ENCODE measurements at places on chromosomes 16 and 17. TPM values are rescaled to one million over a fixed set of nuclear protein-coding genes. Genes with fewer than 3 reads are reported as not detected.

NLK gene
- 10.0 TPM for total RNA-seq

STX1B gene
- total RNA-seq: 6.1 TPM

SPATA22 gene
- not detected for total RNA-seq

CD7 gene
- 1,007 TPM for total RNA-seq

NOG gene
- total RNA-seq: 1.7 TPM

KRT20 gene
- not detected for total RNA-seq

DNA sequence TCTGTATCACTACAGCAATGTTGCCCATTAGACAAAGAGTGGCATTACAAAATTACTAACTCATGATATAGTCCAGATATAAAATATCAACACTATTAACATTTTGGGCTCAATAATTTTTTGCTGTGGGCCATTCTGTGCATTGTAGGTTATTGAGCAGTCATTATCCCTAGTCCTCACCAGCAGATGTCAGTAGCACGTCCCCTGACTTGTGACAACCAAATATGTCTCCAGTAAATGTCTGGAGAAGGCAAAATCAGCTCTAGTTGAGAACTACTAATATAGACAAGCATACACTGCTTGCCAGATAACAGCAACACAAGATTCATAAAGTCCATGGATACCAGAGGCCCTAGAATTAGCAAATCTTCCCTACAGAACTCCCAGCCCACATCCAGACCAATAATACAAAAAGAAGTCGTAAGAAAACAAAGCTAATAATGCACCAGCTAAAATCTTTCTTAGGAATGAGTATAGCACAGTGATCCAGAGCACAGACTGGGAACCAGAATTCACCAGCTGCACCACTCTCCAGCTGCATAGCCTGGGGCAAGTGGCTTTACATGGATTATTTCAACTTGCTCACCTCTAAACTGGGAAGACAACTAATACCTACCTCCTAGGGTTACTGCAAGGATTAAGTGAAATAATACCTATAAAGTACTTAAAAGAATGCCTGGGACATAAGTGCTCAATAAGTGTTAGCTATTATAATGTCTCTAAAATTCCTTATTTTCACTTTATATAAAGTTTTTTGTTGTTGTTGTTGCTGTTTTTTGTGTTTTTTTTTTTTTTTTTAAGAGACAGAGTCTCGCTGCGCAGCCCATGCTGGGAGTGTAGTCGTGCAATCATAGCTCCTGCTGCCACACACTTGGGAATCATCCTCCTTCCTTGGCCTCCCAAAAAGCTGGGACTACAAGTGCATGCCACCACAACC lies 23.7 kb downstream of the HELZ start:
- H3K4me1 ChIP-seq: peaks cover 26% of the 10 kb centered on the region
- peaks cover 11% of the 10 kb centered on the region for H3K36me3 ChIP-seq
- no peak for DNase-seq
- no peak overlapping the region for H3K27ac ChIP-seq
- no peaks in the 10 kb centered on the region for H3K27me3 ChIP-seq

GRCh38 chr17:44820631-44821212 lies 9.4 kb downstream of the GJC1 start:
- H3K36me3 ChIP-seq: no peaks in the 10 kb centered on the region
- H3K4me1 ChIP-seq: no peaks in the 10 kb centered on the region
- no peak overlapping the region for H3K4me3 ChIP-seq
- H3K27ac ChIP-seq: no peak overlapping the region

GRCh38 chr17:41909088-41909487 lies 9.7 kb downstream of the ACLY start:
- H3K27me3 ChIP-seq: no peaks in the 10 kb centered on the region
- no peak overlapping the region for H3K27ac ChIP-seq
- peaks cover 2% of the 10 kb centered on the region for H3K36me3 ChIP-seq

DNA sequence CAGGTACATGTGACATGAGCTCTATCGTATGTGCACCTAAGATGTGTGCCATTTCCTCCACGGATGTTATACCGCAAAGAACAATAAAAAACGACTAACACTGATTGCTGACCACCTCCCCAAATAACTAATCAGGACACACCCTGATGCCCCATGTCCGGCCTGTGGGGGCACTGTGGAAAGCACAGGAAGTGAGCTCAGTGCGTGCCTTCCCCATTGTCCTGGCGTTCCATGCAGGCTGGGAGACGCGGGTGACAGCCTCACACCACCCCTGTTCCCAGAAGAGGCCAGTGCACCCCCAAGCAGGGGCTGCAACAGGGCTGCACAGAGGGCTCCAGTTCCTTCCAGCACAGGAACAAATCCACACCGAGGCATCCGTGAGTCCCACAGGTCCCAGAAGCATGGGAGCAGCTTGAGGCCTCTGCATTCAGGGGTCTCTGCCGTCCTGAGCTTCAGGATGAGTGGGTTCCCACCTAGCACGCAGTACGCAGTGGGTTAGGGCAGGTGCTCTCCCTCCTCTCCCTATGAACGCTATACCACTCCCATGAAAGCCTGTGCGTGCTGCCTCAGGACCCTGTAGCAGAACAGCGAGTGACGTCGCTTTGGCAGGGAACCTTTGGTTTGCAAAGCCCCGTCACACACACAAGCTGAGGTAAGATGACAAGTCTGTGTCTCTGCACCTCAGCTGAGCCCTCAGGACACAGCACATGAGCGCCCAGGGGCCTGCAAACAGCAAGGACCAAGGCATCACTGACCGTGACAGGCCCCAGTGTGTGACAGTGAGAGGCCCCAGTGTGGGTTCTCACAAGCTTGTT lies 117.7 kb downstream of the ZNF778 start:
- H3K4me3 ChIP-seq: no peak overlapping the region
- DNase-seq: no peak
- no peaks in the 10 kb centered on the region for H3K27me3 ChIP-seq
- H3K36me3 ChIP-seq: no peaks in the 10 kb centered on the region
- peaks cover 73% of the 10 kb centered on the region for H3K4me1 ChIP-seq

GRCh38 chr16:51719376-51719775 lies 568.3 kb upstream of the SALL1 start:
- H3K4me3 ChIP-seq: no peak overlapping the region
- no peaks in the 10 kb centered on the region for H3K4me1 ChIP-seq
- no peak overlapping the region for H3K27ac ChIP-seq

DNA sequence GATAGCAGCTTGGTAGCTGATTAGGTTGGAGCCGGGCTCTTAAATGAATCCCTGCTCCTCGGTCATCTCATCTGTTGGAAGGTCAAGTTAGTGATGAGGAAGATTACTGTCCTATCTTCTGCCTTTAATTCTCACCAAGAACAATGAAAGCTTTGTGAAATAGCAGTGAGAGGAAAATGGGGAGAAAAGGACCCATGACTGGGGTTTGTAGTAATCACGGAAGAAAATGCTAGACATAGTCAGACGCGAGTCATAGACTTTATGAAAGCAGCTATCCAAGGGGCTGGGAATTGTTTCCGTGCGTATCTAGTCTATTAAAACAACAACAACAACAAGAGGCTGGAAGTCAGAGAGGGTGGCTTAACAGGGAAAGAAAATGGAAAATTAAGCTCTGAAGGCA lies 18.3 kb downstream of the PIK3R5 start:
- peaks cover 24% of the 10 kb centered on the region for H3K36me3 ChIP-seq
- H3K27ac ChIP-seq: no peak overlapping the region
- no peak for DNase-seq
- peaks cover 88% of the 10 kb centered on the region for H3K4me1 ChIP-seq

GRCh38 chr17:52837492-52837891 lies 679.0 kb upstream of the CA10 start:
- H3K27ac ChIP-seq: no peak overlapping the region
- H3K4me1 ChIP-seq: no peaks in the 10 kb centered on the region
- no peak overlapping the region for H3K4me3 ChIP-seq
- DNase-seq: no peak
- no peaks in the 10 kb centered on the region for H3K36me3 ChIP-seq

DNA sequence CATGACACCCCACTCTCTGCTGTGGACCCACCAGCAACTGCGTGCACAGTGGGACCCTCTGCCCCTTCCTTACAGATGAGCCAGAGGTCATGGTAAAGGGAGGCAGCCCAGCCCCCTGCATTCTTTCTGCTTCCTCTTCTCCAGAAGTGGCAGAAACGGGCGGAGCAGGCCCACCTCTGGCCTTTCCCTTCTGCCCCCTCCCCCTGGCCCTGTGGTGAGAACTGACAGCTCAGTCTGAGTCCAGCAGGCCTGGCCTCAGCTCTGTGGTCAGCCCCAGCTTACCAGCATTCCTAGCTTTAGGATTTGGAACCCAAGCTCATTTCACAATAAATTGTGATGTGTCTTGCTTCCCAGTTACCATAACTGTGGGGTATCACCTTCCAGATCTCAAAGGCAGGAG lies 4.8 kb upstream of the ANKRD11 start:
- H3K27me3 ChIP-seq: no peaks in the 10 kb centered on the region
- no peak overlapping the region for H3K4me3 ChIP-seq
- DNase-seq: no peak
- H3K27ac ChIP-seq: no peak overlapping the region

DNA sequence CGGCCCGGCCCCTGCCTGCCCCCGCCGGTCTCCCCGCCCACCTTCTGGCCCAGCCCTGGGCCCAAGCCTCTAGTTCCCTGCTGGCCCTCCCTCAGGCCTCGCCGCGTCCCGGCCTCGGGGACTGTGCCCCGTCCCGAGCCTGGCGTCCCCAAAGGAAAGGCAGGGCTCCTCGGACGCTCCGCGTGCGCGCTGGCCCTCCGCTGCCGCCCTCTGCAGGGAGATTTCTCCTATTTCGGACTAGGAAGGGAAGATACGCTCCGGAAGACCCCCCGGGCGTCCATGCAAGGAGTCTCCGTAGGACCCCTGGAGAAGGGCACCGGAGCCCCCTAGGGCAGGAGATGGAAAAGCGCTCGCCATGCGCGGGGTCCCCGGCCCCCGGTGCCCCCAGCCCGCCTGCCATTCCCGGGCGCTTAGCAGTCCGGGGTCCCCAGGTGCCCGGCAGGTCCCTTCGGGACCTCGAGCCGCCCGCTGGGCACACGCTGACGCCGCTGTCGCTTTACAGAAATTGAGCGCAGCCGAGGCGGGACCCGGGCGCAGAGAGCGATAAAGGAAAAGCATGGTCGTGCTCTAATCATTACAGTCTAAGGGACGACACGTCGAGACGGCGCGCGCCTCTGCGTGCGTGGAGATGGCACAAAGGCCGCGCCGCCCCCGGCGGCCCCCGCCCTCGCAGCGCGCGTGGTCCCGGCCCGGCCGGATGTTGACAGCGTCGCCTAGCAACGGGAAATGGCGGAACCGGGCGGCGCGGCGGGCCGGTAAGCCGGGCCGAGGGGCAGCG lies at the start of gene CCDC40:
TSS of gene CCDC40 (plus strand) at position 706 of the 778 bp plus-strand sequence. CDS start at position 727, 21 bp downstream.
- H3K27ac ChIP-seq: no peak within 1 kb of the TSS
- no peaks in the 10 kb centered on the region for H3K36me3 ChIP-seq
- peak within 1 kb of the TSS; percentile 88 for H3K4me3 ChIP-seq
- H3K4me1 ChIP-seq: peaks cover 11% of the 10 kb centered on the region
- peaks cover 33% of the 10 kb centered on the region for H3K27me3 ChIP-seq

- no peaks in the 10 kb centered on the region for H3K4me1 ChIP-seq
- H3K4me3 ChIP-seq: no peak overlapping the region
- no peak for DNase-seq
- H3K27ac ChIP-seq: no peak overlapping the region
- H3K36me3 ChIP-seq: no peaks in the 10 kb centered on the region
Measured at GRCh38 chr17:33804401-33804800, 450.7 kb upstream of the CCL2 start.

DNA sequence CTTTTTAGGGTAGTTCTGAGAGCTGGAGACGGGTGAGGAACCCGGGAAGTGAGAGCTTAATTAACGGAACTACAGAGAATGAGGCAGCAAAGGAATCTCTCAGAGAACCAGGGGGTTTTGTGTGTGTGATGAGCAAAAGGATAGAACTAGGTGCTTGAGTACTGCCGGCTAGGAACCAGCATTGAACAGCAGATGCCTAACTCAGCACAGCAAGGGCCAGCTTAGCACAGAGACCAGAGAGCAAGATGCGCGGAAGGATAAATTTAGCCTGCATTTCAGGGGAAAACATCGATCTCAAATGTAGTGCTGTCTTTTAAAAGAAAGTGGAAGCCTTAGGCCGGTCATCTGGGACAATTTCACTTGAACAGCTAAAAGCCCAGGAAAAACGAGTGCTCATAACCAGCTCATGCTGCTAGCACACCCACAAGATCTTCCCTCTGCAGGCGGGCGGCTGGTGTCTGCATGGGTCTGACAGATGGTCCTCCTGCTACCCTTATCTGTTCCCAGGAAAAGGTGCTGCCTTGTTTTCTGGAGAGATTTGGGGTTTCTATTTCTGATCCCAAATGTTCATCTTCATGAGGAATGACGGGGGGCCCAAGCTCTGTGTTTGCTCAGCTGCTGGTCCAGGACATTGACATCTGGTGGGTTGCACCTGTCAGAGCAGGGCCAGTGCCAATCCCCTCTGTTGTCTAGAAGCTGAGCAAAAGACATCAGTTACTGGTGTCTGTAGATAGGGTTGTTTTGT lies 103.9 kb downstream of the SOCS1 start:
- no peak overlapping the region for H3K27ac ChIP-seq
- no peak for DNase-seq

- no peak overlapping the region for H3K4me3 ChIP-seq
- H3K36me3 ChIP-seq: no peaks in the 10 kb centered on the region
- peak overlapping the region; percentile 67 for H3K27ac ChIP-seq
- H3K4me1 ChIP-seq: peaks cover 33% of the 10 kb centered on the region
Measured at GRCh38 chr16:67779256-67780014, 26.9 kb downstream of the RANBP10 start.
